ENCODE measurements at places on chromosomes 3 and 15.

DNA sequence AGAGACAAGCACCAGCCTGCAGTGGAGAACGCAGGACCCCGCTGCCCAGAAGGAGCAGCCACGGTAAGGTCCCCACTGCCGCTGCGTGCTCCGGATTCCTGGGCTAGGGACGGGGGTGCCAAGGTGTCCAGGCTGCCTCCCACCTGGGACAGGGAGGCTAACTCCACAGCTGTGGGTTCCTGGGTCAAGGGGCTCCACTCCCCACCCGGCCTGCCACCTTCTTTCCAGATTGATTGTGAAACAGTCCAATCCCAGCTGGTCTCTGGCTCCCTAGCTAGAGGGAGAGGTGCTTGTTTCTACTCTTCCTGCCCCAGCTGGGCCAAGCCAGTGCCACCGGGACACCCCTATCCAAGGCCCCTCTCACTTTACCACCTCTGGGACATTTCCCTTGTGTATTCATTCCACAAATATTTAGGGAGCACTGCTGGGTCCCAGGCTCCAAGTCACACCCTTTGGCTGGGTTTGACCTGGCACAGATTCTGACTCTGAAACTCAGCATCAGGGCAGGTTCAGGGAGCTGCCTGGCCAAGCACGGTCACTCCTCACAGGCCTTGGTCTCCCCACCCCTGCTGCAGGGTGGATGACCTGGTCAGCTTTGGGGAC, 1.9 kb downstream of the PAK6 start:
- DNase-seq: no peak

DNA sequence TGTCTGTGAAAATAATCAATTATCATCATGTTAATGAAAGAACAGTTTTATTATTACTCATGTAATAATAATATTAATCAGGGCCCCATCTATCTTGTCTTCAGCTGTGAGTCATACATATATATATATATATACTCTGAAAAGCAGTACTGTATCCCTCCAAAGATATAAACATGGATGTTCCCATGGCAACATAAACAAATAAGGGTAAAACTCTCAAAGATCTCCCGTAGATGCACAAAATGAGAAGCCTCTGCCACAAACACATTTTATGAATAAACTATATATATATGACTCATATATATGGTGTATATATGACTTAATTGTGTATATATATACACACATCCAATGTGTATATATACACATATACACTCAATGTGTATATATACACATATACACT, 163.8 kb upstream of the ARHGEF26 start:
- DNase-seq: no peak

DNA sequence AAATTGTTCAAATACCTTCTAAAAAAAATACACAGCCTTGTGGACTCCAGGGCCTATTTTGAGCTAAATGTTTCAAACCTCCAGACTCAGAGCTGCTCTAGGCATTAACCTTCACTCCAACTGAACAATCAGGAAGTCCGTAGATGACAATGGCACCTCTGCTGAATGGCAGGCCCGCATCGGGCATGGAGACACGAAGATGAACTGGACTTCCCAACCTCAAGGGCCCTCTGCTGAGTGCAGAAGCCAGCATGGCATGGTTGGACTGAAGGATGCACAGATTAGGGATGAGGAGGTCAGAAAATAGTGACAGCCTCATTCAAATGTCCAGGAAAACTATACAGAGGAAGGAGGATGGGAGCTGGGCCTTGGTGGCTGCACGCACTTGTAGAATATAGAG, 2.2 kb downstream of the FAM174B start:
- peak; percentile 27 for DNase-seq

GRCh38 chr15:38690216-38690615, 125.6 kb upstream of the RASGRP1 start:
- DNase-seq: no peak
